ENCODE measurements at places on chromosomes 13 and 19. TPM values are rescaled to one million over a fixed set of nuclear protein-coding genes. Genes with fewer than 3 reads are reported as not detected.

GRCh38 chr13:37613236-37613635, 14.7 kb upstream of the POSTN start:
- DNase-seq = no peak

The KIR3DL1 gene
- not detected for polyA plus RNA-seq

GRCh38 chr19:2315818-2316353, 7.9 kb upstream of the LINGO3 start:
- peak; percentile 40 for DNase-seq

DNA sequence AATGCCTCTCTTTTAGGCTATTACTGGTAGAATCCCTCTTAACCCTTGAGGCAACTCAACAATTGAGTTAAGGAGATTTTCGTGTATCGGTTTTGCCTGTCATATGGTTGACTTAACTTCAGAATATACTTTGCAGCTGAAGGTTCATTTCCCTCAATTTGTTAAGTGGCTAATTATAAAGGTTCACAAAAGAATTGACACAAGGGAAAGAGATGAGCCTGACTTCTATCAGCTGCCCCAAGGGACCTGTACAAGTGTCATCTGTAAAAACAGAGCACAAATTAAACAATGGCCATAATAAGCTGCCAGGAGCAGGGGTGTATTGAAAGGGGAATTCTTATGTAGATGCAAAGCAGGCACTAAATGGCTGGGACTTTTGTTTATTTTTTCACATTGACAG, 334.8 kb upstream of the OBI1 start:
- no peak for DNase-seq

GRCh38 chr19:6272913-6273600, 6.7 kb downstream of the MLLT1 start:
- DNase-seq = no peak

DNA sequence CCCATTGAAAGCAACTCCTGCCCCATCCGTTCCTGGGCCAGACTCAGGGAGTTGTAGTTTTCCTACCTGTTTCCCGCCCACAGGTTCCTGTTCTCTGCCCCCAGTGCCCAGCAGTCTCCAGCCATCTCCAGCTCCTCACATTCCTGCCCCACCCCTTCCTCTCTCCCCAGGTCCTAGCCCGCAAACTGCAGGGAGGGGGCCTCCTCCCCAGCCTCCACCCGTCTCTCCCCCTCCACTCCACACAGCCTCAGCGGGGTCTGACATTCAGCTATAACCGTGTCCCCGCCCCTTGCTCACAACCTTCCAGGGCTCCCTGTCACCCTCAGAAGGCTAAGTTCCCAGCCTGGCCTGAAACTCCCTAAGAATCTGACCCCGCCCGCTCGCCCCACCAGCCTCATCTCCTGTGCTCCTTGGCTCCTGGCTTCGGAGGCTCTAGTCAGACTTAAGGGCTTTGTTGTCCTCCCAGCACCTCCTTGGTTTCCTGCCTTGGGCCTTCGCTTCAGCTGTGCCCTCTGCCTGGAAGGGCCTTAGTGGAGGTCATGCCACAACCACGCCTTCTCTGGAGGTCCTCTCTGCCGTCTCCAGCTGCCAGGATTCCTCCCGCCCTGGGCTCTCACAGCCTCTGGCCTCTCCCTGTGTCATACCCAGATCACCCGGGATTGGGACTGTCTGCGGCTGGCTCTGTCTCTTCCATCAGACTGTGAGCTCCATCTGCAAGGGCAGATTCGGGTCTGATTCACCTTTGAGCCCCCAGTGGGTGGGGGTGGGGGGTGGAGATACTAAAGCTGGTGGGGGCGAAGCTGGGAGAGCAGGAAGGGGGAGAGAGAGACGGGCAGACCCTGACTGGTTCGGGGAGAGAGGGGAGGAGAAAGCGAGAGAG, 5.1 kb upstream of the SPACA6 start:
- DNase-seq = peak; percentile 64

DNA sequence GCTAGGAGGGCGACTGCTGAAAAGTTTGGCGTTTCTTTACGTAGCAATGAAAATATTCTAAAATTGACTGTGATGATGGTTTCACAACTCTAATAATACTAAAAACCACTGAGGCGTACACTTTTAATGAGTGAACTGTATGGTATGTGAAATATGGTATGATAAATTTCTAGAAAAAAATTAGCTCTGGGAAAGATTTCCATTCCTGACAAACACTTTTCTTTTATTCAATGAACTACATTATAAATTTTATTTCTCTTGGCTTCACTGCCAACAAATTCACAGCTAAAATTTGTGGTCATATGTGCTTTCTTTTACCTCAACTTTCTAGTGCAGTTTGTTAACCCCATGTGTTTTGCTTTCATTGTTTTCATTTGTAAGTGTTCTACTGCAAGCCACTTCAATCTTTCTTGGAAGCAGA, 11.1 kb downstream of the ZC3H13 start:
- no peak for DNase-seq

DNA sequence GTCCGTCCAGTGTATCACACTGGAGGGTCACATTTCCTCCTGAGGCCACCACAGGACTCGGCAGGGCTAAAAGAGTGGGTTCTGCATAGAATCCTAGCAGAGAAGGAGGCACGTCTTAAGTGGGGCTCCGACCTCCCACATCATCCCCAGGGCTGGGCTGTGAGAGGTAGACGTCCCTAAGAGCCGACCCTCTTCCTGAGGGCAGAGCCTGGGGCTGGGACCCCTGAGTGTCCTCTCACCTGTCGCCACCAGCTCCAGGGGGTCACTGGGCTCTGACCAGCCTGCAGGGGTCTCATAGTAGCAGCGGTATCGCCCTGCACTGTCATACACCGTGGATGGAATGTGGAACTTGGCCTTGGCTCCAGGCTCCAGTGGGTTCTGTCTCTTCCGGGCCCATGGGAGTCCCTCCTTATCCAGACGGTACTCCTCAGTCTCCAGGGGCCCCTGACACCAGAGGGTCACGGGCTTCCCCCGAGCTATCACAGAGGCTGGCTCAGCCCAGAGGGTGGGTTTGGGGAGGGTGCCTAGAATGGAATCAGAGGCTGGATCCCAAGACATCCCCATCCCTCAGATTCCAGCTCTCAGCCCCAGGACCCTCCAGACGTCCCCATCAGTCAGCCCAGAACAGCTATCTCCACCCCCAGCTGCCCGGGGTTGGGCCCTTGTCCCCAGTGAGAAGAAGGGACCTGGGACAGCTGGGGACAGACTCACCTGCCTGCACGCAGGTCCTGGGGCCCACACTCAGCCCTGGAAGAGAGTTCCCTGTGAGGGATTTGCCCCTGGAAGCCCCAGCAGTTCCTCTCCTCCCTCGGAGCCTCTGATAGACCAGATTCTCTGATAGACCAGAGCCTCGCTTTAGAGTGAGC, 590 bp downstream of the LILRB5 start:
- DNase-seq = no peak

- DNase-seq = no peak
Measured at GRCh38 chr13:30991922-30992321, 59.5 kb downstream of the TEX26 start.

The ZNF790 gene
- polyA plus RNA-seq = 6.7 TPM

The TJP3 gene
- polyA plus RNA-seq = not detected

The TPTE2 gene
- polyA plus RNA-seq = not detected

GRCh38 chr13:33352041-33352440, 66.5 kb upstream of the STARD13 start:
- DNase-seq = no peak

The CHST8 gene
- 0.52 TPM for polyA plus RNA-seq

DNA sequence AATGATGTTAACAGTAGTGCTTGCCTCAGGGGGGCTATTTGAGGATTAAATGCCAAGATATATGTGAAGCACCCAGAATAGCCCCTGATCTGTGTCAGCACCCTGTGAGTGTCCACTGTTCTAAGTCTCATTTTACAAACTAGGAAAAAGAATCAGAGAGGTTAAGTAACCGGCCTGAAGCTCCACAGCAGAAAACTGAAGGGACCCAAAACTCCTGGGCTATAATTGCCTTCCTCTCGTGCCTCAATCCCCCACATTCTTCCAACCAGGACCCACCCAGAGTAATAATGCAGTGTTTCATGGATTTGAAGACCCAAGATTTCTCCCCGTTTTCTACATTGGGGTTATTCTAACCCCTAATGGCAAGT, 2.3 kb downstream of the PVR start:
- no peak for DNase-seq

- DNase-seq = peak; percentile 68
Measured at GRCh38 chr13:33642374-33643065, 175.4 kb upstream of the RFC3 start.

DNA sequence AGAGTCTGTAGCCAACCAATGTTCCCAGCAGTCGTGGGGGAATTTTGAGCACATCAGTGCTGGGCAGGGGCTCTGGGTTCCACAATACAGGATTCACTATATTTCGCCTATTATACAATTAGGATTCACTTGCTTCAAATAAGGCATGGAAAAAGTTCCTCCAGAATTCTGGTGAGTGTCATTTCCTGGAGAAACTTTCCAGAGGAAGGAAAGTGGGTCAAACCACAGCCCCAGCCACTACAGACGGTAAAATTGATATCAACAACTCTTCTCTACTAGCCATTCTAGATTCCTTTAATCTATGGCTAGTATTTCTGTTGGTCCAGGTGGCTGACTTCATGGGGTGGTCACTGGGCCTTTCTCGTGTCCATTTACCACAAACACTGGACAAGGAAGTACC, 10.5 kb downstream of the MYCBP2 start:
- DNase-seq = no peak

- DNase-seq = peak; percentile 80
Measured at GRCh38 chr19:18650468-18651041, 13.7 kb downstream of the KLHL26 start.

The ZNF439 gene
- 4.1 TPM for polyA plus RNA-seq

The ZNF443 gene
- polyA plus RNA-seq = 2.7 TPM

The FXYD7 gene
- polyA plus RNA-seq = 0.65 TPM

GRCh38 chr13:74687442-74688182, 553.4 kb upstream of the KLF12 start:
- no peak for DNase-seq

DNA sequence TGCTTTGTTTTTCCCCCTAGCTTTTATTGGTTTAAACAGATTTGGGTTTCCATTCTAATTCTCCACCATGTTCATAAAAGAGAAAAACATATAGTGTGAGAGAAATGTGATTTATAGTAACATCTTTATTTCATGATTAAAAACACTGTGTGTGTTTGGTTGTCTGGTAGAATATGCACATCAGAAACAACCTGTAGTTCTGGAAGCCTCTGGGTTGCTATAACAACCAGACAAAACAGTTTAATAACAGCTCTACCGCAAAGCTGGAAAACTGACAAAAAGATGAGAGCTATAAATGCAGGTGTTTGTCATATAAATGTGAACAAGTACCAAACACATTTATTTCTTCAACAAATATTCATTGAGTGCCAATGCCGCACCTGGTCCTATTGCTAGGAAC, 9.8 kb downstream of the KBTBD6 start:
- peak; percentile 12 for DNase-seq

GRCh38 chr19:15378534-15379082, 979 bp downstream of the AKAP8 start:
- DNase-seq = peak; percentile 40

The USE1 gene
- 35.1 TPM for polyA plus RNA-seq

The KCTD15 gene
- polyA plus RNA-seq = 39.0 TPM

GRCh38 chr13:73304442-73304841, 245.6 kb downstream of the KLF5 start:
- no peak for DNase-seq

The SGCG gene
- 70.1 TPM for polyA plus RNA-seq

- DNase-seq = no peak
Measured at GRCh38 chr19:32104850-32105235, 240.6 kb upstream of the ZNF507 start.

DNA sequence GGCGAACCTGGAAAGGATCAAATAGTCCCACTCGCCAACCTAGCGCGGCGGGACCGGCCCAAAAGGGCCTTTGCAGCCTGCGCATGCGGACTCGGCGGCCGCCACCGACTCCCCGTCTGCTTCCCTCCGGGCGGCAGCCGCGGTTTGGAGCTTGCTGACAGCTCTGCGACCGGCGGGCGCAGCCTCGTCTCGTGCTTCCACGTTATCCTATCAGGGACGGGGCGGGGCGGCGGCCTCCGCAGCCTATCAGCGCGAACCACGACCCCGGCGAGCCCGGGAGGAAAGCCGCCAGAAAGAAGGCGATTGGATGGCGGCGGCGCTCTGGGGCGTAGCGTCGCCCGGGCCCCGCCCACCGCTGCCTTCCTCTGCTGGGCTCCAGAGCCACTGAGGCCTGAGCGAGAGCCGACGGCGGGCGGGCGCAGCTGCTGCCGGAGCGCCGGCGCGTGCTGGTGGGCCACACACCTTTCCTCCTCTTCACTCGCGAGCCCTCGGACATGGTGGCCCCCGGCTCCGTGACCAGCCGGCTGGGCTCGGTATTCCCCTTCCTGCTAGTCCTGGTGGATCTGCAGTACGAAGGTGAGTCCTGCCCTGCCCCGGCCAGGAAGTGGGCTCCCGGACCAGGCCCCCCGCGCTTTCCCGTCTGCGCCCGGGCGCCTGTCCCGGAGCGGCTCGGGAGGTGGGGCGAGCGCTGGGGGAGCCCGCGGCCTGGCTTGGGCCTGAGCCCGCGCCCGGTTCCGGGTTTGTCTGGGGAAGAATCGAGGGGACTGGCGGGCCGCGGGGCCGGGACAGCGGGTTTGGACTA, at the start of gene DNAJC3:
DNAJC3 (plus strand) TSS at position 378 of the 802 bp plus-strand sequence; CDS start at position 495, 117 bp downstream.
- peak; percentile 99 for DNase-seq

The BEST2 gene
- 0.09 TPM for polyA plus RNA-seq

DNA sequence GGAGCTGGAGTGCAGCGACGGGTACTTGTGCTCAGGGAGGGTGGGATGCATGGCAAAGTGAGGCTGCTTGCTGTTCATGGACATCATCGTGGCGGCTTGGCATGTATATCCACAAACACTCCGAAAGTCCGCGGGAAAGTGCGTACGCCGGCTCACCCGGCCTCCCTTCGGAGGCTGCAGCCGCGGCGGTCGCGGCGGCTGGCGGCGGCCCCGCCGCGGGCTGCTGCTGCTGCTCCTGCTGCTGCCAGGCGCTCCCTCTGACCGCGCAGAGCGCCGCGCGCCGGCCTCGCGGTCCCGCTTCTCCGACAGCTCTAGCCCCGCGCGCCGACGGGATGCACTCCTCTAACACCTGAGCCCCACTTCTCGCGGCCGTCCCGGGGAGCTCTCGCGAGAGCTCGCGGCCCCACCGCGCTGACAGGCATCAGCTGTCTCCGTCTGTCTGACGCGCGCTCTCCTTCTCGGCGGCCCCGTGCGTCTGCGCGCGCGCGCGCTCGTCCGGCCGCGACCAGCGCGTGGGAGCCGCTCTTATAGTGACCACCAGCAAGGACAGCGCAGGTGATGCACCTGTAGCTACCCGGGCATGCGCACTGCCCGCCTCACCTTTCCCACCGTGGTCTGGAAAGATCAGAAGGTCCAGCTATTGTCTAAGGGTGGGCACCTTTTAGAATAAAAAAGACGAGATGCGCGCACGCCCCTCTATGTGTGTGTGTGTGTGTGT, at the start of gene POU4F1:
POU4F1 (minus strand) TSS at position 313 of the 718 bp plus-strand sequence; CDS start at position 87, 226 bp downstream.
- peak; percentile 62 for DNase-seq

The KLF1 gene
- polyA plus RNA-seq = 0.88 TPM

DNA sequence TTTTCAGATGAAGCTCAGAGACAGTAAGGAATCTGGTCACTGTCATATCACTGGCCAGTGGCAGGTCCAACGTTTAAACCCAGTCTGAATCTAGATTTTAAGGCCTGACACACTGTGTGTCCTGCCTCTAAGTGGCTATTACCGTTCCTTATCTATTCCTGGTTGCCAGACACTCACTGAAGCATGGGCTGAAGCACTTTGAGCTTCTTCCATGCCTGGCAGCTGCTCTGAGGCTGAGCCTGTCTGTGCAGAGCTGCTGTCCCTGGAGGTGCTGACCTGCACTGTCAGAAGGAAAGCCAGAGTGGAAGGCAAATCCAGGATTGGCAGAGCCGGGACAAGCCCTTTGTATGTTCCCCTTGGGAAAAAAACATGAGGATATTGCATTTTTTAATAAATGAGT, 109.2 kb upstream of the SLC7A1 start:
- no peak for DNase-seq

- no peak for DNase-seq
Measured at GRCh38 chr13:60165391-60166099, 1.8 kb upstream of the DIAPH3 start.

Measured in hindlimb muscle (tissue), 1 donor.